ENCODE measurements at places on chromosomes 13 and 19.

DNA sequence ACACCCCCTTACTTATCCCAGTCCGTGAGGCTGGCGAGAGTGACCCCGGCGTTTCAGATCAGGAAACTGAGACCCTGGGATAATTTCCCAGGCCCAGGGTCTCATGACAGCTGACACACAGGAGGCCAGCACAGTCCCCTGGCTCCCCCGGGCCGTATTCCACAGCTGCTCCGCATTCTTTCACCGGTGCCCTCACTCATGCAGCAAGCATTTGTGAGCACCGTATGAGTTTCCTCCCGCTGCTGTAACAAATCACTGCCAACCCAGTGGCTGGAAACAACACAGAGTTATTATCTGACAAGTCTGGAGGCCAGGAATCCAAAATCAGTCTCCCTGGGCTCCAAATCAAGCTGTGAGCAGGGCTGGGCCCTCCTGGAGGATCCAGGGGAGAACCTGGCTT, 21.3 kb downstream of the GADD45B start:
- no peak for DNase-seq

GRCh38 chr13:24500977-24501376, 11.6 kb downstream of the PARP4 start:
- DNase-seq = no peak

GRCh38 chr13:106610486-106610885, 42.5 kb upstream of the ARGLU1 start:
- no peak for DNase-seq

GRCh38 chr19:12782424-12783290, 7.3 kb upstream of the HOOK2 start:
- DNase-seq = peak; percentile 92

GRCh38 chr13:25761041-25761440, 290.8 kb downstream of the SHISA2 start:
- DNase-seq = no peak

DNA sequence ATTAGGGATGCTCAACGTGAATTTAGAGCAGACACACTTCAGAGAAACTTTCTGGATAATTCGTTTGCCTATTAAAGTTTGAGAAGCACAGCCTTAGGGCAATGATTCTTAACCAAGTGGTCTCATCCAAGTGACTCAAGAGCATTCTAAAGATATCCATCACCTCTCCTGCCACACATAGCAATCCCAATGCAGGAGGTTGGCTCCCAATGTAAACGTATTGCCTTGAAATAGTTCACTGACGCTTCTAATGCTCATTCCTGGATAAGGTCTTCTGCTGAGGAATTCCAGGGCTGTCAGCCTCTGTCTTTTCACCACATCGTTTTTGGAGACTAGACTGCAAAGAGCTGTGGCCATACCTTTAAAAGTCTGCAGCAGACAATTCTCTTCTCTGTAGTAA, 279.8 kb upstream of the DACH1 start:
- DNase-seq = no peak

DNA sequence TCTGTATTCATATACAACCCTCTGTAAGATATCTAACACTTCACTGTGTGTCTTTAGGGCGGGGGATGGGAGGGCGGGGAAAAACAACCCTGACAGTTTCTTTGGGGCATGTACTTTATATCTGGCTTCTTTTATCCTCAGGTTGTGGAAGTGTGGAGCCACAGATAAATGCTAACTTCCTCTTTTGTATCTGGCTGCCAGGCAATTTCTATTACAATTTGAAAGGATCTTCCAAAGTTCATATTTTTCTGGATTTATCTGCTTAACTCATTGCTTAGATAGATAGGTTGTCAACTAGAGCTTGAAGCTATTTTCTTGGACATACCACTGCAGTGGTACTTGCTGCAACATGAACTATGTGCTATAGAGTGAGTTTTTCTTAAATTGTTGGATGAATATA, 393.0 kb downstream of the LMO7 start:
- no peak for DNase-seq

DNA sequence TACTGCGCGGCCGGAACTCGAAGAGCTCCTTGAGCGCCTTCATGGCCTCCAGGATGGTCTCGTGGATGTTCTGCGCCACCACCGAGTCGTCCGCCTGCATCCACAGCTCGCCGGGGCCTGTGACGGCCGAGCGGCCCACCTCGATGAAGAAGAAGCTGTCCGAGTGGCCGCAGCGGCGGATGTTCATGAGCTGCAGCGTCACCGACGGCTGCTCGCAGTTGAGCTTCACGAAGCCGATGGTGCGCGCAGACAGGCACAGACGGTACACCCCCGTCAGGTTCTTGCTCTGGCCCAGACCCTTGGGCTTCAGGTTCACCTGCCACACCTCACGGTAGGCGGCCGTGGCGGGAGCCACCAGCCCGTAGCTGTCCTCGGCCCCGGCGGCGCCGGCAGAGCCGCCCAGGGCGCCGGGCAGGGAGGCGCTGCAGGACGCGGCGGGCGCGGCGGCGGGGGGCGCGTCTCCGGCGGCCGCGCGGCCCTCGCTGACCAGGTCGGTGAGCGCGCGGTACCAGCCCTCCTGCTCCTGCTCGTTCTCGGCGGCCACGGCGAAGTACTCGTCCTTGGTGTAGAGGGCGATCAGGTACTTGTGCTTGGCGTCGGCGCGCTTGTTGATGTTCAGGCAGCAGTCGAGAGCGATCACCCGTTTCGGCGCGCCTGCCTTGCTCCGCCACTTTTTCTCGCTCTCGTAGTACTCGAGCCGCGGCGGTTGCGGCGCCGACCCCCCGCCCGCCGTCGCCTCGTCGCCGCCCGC, 1.1 kb downstream of the IRS2 start:
- no peak for DNase-seq

- DNase-seq = no peak
These were observed 444.4 kb upstream of the ZNF507 start for GRCh38 chr19:31900991-31901390.

DNA sequence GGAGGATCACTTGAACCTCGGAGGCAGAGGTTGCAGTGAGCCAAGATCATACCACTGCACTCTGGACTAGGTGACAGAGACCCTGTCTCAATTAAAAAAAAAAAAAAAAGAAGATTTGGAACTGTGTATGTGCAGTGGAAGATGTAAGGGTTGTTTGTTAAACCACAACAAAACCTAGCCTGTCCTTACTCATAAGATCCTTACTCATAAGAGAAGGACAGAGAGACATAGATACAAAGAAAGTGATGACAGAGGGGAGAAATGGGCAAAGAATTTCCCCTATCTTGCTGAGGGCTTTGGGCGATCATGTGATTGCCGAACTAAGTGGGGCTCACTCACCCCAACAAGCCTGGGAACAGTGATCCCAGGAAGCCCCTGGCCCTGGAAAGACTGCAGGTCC, 7.9 kb downstream of the ITPKC start:
- DNase-seq = no peak

DNA sequence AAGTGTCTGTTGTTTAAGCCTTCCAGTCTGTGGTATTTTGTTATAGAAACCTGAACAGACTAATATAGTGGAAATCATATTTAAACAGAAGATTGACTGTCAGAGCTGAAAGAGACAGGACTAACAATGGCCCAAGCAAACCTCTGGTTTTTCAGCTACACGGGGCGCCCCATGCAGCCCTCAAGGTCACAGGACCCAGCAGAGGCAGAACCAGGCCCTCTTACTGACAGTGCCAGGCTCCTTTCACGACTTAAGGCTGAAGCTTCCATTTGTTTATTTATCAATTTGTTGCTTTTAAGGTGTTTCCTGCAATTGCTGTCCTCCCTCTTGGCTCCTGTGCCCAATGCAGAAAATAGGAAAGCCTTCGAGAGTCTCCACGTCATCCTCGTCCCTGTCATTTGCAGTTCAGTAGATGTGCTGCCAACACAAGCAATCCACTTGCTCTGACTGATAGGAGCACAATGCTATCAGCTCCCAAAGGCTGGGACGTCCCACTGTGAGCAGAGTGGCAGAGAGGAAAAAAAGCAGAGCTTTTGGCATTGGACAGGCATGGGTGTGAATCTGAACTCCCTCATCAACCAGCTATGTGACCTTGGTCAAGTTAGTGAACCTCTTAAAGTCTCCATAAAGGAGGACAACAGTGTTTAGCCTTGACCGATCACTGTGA, 10.5 kb upstream of the SLC7A1 start:
- no peak for DNase-seq

- no peak for DNase-seq
These were observed 47.1 kb upstream of the CNMD start for GRCh38 chr13:52786766-52787165.

DNA sequence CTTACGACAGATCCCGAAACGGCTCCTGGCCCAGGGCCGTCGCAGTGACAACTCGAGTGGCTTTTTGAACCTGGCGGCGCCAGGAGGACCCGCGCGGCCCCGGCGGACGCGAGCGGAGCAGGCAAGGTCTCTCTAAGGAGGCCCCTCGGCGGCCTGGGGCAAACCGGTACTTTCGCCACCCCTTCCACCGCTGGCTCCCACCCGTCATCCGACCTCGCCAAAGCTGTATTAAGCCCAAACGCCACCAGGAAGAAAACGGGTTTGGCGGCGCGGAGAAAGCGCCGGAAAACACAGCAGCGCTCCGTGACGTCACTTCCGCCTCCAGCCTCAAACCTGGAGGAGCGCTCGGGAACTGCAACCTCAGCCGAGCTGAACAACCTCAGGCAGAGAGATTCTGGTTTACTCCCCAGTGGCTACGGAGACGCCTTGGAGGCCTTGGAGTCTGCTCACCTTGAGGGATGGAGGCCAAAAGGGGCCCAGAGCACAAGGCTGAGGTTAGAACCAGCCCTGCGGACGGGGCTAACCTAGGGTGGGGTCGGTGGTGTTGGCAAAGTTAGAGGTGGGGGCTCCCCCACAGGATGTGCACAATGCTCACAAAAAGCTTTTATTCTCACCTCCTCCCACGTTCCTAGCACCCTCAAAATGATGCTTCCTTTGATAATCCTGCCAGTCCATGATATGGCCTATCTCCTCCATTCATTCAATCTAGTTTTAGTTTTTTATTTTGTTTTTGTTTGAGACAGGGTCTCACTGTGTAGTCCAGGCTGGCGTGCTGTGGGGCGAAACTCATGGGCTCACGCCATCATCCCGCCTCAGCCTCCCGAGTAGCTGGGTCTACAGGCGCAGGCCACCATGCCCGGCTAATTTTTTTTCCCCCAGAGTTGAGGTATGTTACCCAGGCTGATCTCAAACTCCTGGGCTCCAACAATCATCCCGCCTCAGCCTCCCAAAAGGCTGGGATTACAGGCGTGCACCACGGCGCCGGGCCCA, at the start of gene ZNF266:
ZNF266 (minus strand) TSS at position 295 of the 990 bp plus-strand sequence. CDS start 15,484 bp downstream, outside the sequence.
- DNase-seq = peak; percentile 88

DNA sequence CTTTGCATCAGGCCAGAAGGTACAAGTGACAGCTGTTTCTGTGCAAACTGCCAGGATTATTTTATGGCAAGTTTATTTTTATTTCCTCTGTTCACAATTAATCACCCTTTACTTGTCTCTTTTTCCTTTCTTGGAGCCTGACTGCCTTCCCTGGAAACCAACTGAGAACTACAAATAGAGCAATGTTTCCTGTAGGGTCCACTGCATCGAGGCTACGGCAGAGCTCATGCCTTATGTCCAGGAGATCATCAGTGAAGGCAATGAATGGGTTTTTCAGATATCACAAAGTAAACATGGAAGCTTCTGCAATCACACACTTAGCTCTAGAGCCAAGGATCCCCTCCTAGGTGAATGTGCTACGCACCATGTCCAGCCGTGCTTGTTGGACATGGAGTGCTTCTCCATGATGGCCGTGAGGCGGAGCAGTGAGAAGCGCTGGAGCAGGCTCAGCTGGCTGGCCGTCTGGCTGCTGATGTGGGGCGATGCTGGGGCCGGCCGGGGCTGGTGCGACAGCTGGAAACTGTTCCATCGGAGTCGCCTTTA, 110.9 kb downstream of the KL start:
- no peak for DNase-seq

DNA sequence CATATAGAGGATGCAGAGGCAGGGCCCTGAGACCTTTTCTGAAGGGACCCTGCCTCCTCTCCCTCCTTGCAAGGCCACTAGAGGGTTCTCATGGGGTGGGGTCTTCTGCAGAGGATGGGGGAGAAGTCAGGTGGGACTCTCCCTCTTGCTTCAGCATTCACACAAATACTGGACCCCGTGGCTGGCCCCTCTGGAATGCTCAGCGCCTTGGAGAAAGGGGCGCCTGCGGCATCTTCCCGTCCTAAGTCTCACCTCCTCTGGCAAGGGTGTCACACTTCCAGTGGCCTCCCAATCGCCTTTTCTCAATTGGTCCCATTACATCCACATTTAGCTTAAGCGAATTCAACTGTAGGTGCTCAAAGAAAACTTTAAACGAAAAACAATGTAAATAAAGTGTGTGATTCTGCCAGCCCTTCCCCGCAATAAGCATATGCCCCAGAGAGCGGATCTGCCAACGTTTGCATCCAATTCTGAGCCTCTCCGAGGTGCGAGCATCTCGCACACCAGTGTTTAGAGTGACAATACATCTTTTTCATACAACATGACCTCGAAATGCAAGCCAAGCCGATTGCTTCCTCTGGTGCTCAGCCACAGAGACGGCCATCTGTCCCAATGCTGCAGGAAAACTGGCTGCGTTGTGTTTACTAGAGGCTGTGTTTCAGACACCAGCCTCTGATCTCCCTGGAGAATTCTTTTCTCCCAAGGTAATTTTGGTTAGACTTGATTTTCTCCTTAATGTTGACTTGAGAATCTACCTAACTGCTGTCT, 69.1 kb upstream of the WASF3 start:
- no peak for DNase-seq

- DNase-seq = no peak
These were observed 28.0 kb upstream of the SLC15A1 start for GRCh38 chr13:98780451-98780850.

- no peak for DNase-seq
These were observed 26.1 kb upstream of the TFDP1 start for GRCh38 chr13:113558461-113558860.

DNA sequence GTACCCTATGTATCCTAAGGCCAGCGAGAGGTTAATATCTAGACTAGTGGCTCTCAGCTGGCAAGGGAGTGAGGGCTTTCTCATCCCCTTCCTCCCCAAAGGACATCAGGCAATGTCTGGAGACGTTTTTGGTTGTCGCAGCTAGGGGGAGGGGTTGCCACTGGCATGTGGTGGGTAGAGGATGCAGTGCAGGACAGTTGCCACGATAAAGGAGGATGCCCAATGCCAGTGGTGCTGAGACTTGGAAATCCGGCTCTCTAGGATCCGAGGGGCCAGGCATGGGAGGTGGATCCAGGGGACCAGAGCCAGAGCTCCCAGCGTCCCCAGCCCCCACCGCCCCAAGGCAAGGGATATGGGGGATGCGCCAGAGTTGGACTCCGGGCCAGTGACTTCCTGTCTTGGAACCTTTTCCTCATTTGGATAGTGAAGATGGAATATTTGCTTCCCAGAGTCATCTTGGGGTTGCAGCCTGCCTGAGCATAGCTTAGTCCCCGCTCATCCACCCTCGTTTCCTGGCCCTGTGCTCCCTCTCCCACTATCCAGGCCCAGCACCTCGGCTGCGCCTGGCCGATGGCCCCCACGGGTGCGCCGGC, 4.9 kb downstream of the SSC5D start:
- DNase-seq = no peak

DNA sequence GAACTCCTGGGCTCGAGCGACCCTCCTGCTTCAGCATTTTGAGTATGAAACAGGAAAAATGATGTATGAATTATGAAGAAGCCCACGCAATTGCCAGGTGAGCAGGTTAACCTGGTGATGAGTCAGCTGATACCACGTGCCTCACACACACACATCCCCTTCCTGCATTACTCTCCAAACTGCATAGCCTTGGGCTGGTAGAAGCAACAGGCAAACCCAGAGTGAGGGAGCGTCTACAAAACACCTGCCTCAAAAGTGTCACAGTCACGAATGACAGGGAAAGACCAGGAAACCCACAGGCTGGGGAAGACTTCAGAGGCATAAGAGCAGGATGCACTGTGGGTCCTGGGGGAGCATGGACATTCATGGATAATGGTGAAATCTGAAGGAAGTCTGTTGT, 192.8 kb upstream of the IRS2 start:
- no peak for DNase-seq

Measured in stimulated activated CD4-positive, alpha-beta T cell treated with anti-CD3 and anti-CD28 coated beads, Interleukin-2, amount 100 ng/mL, for 4 hours (primary cell).